Activated naive CD8-positive, alpha-beta T cell treated with anti-CD3 and anti-CD28 coated beads, Interleukin-2, amount 50 U/mL, for 24 hours (primary cell): ENCODE measurements at places on chromosomes 4 and X.

DNA sequence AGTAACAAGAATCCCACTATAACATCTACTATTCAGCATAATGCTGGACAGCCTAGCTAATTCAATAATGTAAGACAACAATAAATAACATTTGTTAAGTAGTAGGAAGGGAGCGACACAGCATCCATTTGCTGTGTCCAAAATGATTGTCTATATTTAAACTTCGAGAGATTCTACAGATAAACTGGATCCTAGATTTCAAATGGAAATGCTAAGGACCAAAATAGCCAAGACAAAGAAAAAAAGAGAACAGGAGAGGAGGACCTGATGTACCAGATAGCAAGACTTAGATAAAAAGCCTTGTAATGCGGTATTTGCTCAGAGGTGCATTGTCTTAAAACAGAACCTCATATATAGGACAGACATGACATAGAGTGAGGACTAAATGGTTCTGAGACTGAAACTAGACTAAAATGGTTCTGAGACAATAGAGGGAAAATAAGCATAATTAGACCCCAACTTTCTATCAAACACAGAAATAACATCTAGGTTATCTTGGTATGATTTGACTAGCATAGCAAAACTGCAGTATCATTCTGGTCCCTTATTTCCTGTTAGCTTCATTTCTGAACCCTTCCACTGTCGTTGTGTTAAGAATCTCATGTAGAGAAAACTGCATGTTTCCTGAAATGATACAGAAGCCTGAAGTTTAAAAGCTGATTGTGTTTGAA is 3.8 kb downstream of the HPGDS start:
- no peak for DNase-seq

GRCh38 chrX:30364229-30364628 is 55.0 kb upstream of the NR0B1 start:
- no peak for DNase-seq

DNA sequence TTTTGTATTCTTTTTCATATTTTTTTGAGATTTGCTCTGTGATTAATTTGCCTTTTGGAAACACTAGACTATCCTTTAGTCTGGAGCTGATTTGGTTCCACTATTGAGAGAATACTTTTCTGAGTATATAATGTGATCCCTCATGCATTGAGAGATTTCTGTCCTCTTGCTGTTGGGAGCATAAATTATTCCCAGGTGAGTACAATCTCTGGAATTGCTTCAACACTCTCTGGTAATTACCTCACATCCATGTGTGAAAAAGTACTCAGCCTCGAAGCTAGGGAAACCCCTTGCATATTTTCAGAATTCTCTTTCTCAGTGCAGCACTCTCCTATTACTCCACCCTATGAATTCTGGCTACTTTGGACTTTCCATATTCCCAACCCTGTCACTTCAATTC is 550.0 kb downstream of the RAPGEF2 start:
- no peak for DNase-seq

DNA sequence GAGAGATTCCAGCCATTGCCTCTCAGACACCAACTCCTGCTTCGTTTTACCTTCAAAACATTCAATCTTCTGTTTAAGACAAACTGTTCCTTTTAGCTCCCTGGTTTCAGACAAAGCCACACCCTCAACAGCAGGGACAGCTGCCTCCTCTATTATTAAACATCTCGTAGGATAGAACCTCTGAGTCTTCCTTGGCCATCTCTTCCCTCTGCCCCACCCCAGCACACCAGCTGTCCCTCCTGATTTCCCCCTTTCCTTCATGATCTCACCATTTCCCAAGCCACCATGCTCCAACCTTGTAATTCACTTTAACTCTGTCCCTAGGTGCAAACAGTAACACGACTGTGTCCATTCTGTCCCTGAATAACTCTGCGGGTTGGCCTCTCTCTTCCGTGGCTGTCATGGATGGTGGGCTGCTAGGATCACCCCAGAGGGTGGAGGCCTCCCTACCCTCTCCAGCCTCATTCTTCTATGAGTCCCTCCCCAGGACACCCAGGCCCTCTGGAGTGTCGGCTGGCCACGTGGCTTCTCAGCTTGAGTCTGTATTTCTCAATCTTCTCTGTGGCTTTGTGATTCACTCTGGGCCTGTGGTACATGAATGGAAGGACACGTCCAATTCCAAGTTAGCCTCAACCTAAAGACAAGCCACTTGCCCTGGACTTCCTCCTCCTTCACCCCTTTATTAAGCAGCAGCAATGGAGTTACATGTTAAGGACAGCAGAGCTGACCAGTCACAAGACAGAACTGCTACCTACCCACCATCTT is 349.9 kb downstream of the FBXW7 start:
- no peak for DNase-seq

- DNase-seq = no peak
These were observed 77.9 kb upstream of the ANKRD50 start for GRCh38 chr4:124790471-124790870.

DNA sequence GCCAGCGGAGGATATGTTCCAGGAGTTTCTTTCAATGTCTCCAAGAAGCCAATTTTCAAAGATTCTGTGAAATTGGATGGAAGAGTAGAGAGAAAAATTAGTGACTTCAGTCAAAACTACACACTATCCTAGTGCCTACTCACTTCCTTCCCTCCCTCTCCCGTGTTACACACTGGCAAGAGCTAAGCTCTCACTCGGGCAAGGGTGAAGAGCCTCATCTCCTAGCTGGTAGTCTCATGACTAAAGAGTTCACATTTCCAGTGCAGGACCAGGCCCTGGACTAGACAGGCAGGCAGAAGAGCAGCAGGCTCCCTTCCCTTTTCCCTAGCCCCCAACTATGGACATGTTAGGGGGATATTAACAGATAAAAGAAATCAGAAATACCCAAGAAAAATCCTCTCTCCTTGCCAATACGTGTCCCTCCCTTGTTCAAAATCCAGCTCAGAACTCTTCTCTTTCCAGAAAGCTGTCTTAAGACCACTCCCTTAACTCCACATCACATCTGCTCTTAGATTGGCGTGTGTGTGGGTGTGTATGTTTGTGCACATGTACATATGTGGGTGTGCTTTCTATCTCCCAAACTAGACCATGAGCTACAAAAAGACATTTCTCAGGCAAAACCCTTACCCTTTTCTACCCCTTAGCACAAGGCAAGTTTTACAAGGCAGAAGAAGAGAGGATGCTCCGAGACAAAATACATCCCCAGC is 29.9 kb downstream of the ZDHHC9 start:
- no peak for DNase-seq

GRCh38 chrX:10492250-10492649 is 128.1 kb downstream of the MID1 start:
- no peak for DNase-seq

GRCh38 chrX:49137492-49137891 is 14.0 kb upstream of the GPKOW start:
- no peak for DNase-seq

DNA sequence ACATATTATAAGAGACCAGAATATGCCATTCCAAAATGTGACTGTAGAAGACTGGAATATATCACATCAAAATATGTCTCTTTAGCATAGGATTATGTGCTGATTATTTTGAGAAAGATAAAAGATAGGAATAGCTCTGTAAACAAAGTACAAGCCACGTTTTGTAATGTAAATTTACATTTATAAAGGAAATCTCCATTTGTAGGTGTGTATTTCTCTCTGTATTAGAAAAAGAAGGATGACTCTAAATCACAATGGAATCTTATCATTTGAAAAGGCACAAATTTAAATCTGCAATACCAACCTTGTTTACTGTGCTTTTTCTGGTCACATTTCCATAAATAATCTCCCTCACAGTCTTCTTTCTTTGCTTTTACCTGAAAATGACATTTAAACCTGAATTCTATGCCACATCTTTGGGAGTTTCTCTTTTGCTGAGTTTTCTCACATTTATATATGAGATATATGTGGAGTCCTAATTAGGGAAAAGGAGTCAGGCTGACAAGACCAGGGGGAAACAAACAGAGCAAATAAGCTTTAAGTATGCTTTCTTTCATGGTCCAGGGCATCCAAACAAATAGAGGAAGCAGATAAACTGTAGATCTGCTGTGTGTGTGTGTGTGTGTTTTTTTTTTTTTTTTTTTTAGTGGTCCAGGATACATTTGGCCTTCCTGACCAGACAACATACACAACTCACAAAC is 244.0 kb downstream of the CPXCR1 start:
- DNase-seq = no peak

DNA sequence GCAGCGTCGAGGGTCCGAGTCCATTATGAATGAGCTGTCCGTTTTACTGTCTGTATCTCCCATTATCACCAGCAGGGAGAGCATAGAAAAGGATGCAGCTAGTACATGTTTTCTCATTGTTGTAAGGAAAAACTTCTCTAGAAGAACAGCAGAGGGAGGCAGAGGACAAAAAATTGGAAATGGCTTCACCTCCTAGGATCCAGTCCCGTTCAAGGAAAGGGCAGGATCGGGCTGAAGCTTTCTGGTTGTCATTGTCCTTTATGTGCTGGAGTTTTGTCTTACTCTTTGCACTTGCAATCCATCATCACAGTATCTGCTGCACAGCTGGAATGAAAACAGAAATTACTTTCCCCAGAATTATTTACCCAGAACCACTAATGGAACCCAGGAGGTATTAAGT is 14.7 kb downstream of the NDP start:
- no peak for DNase-seq

DNA sequence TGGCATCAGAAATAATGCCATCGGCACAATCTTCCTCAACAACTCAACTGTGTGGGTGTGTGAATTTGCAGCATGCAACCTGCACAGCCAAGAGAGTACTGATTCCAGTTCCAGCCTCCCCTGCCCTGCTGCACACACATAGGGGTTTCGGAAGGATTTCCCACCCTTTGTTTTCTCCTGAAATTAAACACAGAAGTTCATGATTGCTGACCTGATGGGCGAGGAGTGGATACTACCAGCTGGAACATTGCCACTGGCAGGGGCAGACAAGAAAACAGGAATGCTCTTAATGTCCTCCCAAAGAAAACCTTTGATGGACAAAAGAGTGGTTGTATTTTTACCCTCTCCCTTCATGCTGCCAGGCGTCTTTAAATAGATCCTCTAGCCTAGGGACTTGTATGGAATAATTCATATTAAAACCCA is 4.8 kb downstream of the NDP start:
- no peak for DNase-seq

GRCh38 chrX:17656035-17656418 is 81.3 kb upstream of the SCML1 start:
- DNase-seq = peak; percentile 7

- DNase-seq = no peak
These were observed 14.5 kb downstream of the TBCK start for GRCh38 chr4:106301393-106302061.

DNA sequence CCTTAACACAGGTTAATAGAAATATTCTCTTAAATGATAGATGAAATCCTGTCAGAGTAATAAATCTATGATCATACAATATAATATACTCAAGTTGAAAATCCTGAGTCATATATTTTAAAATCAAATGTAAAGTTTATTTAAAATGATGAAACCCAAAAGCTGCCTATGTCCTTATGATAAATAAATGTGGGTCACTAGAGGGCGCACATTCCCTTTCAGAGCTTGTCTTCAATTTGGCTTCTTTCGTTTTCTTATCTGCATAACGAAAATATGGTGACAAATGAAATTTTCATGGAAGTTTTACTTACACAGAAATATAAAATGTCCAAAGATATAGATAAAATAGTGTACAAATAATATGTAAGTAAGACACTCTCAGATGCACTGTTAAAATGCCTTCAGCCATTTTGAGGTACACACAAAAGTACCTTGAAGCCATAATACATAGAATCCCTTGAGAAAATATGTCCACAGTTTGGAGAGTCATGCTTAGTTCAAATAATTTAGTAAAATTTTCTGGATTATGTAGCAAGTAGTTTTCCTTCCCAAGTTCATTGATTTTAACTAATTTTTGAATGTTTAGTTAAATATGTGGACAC is 680.4 kb downstream of the DMD start:
- DNase-seq = no peak

DNA sequence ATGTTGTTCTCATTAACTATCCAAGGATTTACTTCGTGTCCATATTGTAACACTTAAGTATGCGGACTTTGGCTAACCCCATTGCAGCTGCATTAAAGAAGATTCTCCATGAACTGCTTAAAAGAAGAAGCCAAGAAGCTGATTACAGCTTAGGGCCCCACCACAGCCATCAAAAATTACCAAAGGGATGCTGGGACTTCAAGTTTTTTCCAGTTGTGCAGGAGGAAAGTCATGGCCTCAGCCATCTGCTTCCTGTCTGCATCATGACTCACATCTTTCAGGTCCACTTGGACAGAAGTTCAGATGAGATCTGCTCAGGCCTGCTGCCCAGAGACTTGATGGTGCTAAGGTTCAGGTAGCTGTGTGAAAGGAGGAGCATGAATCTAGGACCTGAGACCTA is 38.8 kb upstream of the CAPN6 start:
- DNase-seq = no peak

- DNase-seq = no peak
These were observed 1082.3 kb upstream of the PABPC4L start for GRCh38 chr4:135283934-135284333.

DNA sequence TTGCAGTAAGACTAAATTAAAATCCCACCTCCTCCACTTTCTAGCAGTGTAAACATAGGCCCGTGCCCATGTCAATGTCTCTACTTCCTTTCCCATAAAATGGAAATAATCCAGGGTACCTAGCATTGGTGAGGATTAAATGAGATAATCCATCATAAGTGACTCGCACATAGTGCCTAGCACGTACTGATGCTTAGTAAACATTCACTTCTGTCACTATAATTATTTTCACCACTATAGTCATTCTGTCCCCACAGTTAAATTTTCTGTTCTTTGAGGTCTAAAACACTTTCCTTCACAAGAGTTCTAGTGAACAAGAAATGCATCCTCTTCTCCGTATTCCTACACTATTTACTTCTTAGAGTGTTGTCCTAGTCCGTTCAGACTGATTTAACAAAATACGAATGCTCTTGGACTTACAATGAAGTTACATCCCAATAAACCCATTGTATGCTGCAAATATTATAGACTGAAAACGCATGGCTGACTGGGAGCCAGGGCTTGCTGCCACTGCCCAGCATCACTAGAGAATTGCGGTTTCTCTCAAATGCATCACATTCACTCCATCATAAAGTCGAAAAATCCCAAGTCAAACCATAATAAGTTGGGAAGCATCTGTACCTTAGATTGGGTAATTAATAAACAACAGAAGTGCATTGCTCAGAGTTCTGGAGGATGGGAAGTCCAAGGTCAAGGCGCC is 10.6 kb downstream of the ARAP2 start:
- no peak for DNase-seq

GRCh38 chr4:153684971-153685371 is 891 bp downstream of the TLR2 start:
- DNase-seq = no peak

DNA sequence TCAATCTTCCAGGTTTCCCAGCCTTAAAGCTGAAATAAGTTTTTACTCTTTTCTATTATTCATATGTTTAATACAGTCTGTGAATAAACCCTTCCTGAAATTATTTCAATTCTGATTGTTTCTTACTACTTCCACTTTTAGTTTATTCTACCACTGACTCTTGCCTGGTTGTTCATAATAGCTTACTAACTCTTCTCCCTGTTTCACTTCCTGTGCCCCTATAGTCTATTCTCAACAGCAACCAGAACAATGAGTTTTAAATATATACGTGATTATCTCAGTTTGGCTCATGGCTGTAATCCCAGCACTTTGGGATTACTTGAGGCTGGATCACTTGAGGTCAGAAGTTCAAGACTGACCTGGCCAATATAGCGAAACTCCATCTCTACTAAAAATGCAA is 408.0 kb upstream of the SPOCK3 start:
- DNase-seq = no peak
